ENCODE measurements at places on chromosomes 2 and 18. TPM values are rescaled to one million over a fixed set of nuclear protein-coding genes. Genes with fewer than 3 reads are reported as not detected.

DNA sequence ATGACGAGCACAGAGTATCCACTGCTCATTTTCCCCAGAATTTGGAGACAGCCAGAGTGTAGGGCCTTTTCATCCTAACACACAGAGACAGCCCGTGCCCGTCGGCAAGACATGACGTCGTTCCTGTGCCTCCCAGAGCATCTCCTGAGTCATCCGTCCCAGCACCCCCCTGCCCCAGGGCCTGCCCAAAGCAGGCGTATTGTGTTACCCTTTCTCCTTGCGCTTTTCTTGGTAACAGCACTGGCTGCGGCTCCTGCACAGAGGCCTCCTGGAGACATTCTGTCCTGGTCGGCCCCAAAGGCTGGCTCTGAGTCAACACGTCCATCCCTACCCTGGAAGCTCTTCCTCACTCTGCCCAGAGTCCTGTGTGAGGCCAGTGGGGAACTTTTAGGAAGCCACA lies 217.1 kb downstream of the KLHL29 start:
- no peak overlapping the region for H3K27ac ChIP-seq
- peak; percentile 58 for DNase-seq
- no peaks in the 10 kb centered on the region for H3K36me3 ChIP-seq

Gene CYS1
- total RNA-seq, result 0.45 TPM

- DNase-seq, result no peak
- no peak overlapping the region for H3K27ac ChIP-seq
- peaks cover 6% of the 10 kb centered on the region for H3K27me3 ChIP-seq
- no peaks in the 10 kb centered on the region for H3K4me1 ChIP-seq
These were observed 263.0 kb downstream of the NDUFA10 start for GRCh38 chr2:239762106-239762505.

GRCh38 chr18:10095356-10095755 lies 181.5 kb downstream of the VAPA start:
- no peak overlapping the region for H3K4me3 ChIP-seq
- H3K27ac ChIP-seq, result no peak overlapping the region
- H3K4me1 ChIP-seq, result no peaks in the 10 kb centered on the region
- H3K36me3 ChIP-seq, result no peaks in the 10 kb centered on the region
- no peak for DNase-seq
